Muscle of back (tissue), 13 donors: ENCODE measurements at places on chromosomes 5 and 9.

DNA sequence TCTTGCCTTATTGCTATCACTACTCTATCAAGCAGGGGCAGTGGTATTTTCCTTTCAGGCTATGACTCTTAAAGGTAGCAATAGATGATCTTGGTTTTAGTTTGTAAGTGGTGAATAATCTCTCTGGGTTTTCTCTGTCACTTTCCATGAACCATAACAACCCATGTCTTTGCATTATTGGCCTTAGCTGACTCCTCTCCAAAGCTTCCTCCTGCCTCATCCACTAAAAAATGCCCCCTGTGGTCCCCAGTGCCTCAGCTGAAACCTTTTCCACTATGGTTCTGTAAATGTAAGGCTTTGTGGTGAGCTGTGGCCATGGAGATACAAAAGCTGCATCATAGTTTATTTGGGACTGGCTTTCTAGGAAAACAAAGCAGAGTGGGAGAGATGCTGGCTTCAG is 128.8 kb downstream of the GPBP1 start:
- DNase-seq = no peak

DNA sequence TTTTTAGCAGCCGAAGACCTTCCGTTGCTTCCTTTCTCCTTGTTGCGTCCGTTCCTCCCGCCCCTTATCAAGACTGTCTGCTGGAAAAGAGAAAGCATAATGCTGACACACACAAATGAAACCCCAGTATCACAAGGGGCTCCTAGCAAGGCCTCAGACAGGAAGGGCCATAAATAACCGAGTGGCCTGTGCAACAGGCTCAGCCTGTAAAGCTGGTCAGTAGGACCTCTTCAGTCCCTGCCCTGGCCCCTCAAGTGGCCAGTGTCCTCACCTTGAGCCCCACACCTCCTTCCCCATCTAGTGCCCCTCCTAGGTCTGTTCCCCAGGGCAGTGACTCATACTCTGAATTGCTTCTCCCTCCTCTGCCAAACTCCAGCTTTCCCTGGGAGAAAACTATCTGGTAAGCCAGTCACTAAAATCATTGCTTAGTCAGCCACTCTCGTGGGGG is 174.6 kb upstream of the IL12B start:
- DNase-seq = peak; percentile 38

DNA sequence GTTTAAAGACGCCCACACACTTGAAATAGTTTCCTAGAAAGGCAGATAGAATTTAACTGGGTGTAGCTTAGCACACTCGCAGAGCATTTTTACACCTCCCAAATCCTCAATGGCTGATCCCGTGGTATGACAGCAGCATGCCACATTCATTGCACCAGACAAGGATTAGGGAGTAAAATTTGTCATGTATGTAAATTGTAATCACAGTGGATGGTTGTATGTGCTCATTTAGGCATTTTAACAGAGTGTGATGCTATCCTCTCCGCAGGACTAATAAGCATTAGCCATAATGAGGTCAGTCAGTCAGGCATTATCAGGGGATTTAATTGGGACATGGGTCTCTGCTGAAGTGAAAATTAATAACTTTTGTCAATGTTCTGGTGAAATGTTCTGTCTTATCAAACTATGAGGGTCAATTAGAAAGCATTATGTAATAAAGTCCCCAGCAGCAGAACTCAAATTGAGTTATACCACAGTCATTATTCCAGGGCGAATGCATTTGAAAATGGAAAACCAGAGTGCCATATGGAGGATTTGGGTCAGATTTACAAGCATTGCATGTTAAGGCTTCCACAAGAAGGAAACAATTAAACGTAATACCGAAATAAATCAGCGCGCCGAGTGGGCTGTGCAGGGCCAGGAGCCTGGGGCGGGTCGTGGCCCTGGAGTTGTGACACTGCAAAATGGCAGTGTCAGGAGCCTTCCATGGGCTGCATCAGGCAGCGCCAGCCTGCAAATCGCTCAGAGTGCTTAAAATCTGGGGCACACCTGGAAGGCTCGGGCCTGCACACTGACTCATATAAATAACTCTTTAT is 602.2 kb downstream of the BNC2 start:
- no peak for DNase-seq

DNA sequence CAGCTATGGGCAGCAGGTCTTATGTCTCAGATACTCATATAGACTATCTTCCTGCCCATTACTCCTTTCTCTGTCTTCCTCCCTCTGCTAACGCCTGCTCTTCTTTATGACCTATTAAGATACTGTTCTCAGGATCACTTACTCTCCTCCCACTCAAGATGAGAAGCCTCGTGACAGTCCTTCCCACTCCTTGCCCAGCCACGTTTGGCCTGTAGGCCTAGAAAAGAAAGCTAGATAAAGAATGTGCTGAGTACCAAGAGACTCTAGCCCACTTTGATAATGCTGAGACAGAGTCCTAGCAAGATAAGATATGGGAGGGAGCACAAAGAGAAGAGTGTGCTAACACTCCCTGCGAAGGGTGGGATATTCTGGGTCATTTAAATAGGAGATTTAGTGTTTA is 6.8 kb upstream of the DENND4C start:
- no peak for DNase-seq

GRCh38 chr5:141674747-141675146 is 7.3 kb downstream of the ARAP3 start:
- DNase-seq = no peak

GRCh38 chr9:132827366-132827765 is 50.7 kb downstream of the AK8 start:
- no peak for DNase-seq

- no peak for DNase-seq
Observed at GRCh38 chr9:135562235-135562745, 734 bp downstream of the PAEP start.

- no peak for DNase-seq
Observed at GRCh38 chr9:21943464-21943863, 50.7 kb downstream of the CDKN2A start.

- DNase-seq = no peak
Observed at GRCh38 chr9:104950838-104951237, 22.9 kb upstream of the ABCA1 start.

DNA sequence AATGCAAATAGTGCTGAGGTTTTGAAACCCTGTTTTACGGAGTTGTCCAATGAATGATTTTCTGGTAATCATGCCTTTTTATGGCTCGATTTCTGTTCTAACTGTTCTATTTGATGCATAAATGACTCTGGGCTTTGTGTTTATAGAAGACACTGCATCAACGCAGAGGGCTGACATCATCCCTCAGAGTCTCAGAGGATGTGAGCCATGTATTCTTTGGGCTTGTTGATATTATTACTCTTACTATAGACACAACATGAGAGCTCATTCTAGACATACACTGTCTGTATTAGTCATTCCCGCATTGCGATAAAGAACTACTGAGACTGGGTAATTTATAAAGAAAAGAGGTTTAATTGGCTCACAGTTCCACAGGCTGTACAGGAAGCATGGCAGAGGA is 31.6 kb downstream of the CDH6 start:
- DNase-seq = no peak

DNA sequence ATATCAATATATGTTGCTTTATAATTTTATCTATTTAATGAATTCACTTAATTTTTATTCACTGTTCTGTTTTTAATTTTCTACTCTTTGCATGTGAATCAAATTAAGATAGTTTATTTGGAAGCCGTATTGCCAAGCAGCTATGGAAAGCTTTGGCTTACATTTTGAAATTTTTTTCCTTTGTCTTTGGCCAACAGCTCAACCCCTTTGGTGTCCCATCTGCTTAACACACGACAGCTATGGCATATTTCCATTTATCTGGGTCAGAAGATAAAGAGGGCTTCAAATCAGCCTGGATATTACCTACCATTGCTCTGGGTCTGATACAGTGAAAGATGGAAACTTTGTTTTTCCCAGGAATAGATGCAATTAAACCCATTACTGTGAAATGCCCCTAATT is 201.0 kb downstream of the WDR70 start:
- no peak for DNase-seq

- DNase-seq = peak; percentile 19
Observed at GRCh38 chr5:126808521-126808988, 31.6 kb downstream of the LMNB1 start.

- DNase-seq = no peak
Observed at GRCh38 chr9:24846248-24846912, 300.7 kb upstream of the IZUMO3 start.

GRCh38 chr9:114849450-114849849 is 43.6 kb upstream of the TNFSF15 start:
- DNase-seq = peak; percentile 58

DNA sequence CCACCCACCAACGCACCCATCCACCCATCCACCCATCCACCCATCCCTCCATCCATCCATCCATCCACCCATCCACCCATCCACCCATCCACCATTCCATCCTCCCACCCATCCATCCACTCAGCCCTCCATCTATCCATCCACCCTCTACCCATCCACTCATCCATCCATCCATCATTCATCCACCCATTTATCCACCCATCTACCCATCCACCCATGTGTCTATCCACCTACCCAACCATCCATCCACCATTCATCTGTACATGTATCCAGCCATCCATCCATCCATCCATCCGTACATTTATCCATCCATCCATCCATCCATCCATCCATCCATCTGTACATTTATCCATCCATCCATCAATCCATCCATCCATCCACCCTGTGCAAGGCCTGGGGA is 11.1 kb upstream of the VAV2 start:
- DNase-seq = no peak

DNA sequence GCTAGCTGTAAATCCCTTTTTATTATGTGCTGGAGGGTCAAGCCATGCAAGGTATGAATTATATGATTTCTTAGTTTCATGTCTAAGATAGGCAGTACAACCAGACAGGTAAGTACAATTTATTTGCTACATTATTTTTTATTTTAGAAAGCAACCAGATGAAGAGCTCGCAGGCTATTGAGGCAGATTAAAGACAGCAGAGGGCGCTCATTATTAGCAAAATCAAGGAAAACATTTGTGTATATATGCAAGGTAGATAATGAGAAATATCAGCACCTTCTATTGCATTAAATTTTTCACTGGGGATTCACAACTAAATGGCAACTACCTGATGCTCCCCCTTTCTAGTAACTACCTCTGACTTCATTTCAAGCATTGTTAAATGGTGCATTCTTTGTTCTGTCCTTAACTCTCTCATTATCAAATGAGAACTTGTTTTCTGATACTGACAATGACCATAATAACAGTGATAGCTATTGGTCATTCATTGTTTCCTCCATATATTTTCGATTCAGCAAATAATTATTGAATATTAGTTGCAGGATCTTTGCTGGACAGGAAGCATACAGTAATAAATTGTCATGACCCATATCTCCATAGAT is 8.6 kb downstream of the SCGB3A2 start:
- no peak for DNase-seq

DNA sequence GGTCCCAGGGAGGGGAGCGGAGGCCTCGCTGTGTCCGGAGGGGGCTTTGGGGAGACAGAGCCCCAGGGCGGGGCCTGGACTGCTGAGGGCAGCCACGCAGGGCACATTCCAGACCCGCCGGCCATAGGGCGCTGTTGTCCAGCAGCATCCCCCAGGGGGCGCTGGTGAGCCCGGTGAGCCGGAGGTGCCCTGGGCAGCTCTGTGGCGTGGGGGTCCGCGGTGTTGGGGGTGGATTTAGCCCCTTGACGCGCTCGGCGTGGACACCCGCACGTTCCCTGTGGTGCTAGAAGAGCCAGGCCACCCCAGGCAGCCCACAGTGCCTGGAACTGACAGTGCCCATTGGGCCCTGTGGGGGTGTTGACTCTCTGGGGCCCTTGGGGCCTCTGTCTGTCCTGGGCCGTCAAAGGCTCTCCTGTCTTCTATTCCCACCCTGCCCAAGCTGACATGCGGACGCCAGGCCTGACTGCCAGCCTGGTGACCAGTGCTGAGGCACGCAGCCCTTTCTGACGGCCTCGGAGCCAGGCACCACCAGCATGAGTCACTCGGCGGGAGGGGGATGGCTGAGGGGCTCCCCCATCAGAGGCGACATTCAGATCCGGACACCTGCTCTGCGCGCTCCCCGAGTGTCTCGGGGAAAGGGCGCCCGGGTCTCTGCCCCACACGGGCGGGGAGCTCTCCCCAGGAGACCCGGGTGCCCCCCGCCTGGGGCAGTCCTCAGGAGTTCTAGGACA is 23.9 kb downstream of the TPPP start:
- no peak for DNase-seq

- no peak for DNase-seq
Observed at GRCh38 chr5:89229331-89230070, 346.5 kb upstream of the MEF2C start.

- DNase-seq = no peak
Observed at GRCh38 chr5:156529892-156530291, 202.9 kb downstream of the SGCD start.

GRCh38 chr5:72846483-72846882 is 30.0 kb downstream of the TNPO1 start:
- DNase-seq = no peak

- no peak for DNase-seq
Observed at GRCh38 chr5:158027806-158028775, 169.1 kb upstream of the CLINT1 start.

DNA sequence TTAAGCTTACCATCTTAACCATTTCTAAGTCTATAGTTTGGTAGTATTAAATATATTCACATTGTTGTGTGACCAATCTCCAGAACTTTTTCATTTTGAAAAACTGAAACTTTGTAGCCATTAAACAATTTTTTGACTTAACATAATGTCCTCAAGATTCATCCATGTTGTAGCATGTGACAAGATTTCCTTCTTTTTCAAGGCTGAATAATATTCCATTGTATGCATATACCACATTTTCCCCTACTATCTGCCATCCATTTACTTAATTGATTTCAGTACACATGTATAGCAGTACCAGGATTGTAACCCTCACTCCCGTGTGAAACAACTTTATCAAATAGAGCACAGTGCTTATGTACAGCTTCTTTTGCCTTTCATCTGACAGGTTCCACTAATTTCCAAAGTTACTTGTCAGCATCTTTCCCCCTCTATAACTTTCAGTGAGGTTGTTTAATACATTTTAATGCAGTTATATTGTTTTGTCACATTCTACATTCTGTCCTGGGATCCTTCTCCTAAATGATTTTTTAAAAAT is 7.4 kb upstream of the GNPDA1 start:
- DNase-seq = no peak

DNA sequence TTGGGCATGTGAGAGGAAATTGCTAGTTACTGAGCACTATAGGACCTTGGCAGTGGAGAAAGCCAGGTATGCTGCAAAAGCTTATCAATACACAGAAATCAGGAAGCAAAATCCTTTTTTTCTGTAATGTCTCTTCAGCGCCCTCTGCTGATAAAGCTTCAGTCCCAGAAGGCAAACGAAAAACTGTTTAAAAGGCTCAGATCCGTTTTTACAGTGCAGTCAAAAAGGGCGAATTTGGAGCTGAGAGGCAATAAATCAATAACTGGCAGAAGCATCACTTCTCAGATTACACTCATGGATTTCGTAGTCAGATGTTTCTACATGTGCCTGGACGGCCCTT is 1.1 kb upstream of the MAN2A1 start:
- DNase-seq = no peak

DNA sequence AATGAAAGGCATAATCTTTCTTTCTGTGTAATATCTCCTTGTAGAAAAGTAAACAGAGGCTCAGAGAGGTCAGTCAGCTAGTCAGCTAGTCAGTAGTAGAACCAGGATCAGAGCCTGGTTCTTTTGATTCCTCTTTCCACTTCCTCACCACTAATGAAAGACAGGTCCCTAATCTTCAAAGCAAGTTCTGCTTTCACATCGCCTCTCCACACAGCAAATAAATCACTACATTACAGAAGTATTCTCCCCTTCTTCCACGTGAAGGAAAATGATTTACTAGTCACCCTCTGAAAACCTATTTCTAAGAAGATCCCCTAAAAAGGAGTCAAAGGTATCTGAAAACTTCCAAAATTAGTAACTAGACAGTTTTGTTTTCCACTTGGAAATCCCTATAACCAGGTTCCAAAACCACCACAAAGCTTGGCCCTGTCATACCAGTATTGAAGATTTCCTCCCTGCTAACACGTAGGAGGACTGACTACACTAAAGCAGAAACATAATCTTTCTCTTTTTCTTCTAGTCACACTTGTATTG is 140.5 kb upstream of the TARS1 start:
- DNase-seq = no peak
